Kidney tubule cell (primary cell): ENCODE measurements at places on chromosomes 7 and 10.

DNA sequence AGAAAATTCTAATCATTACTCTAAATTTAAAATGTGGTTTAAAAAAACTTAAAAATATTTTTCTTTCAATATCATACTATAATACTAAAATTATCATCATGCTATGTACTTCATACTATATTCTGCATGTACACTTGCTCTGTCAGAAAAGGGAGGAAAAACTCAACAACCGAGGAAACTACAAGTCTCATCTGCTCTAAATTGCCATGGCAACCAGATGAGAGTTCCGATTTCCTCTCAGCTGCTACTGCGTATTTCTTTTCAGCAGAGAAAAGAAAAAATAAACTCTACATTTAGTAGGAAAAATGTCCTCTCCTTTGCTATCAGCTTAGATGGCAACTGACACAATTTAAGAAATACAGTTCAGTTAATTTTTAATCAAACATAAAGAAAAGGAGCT, 178.9 kb downstream of the SRPK2 start:
- DNase-seq, result no peak

- DNase-seq, result peak; percentile 82
Observed at GRCh38 chr10:23338155-23338828, 6.3 kb downstream of the C10orf67 start.

GRCh38 chr7:22417841-22418240, 60.9 kb upstream of the RAPGEF5 start:
- no peak for DNase-seq

DNA sequence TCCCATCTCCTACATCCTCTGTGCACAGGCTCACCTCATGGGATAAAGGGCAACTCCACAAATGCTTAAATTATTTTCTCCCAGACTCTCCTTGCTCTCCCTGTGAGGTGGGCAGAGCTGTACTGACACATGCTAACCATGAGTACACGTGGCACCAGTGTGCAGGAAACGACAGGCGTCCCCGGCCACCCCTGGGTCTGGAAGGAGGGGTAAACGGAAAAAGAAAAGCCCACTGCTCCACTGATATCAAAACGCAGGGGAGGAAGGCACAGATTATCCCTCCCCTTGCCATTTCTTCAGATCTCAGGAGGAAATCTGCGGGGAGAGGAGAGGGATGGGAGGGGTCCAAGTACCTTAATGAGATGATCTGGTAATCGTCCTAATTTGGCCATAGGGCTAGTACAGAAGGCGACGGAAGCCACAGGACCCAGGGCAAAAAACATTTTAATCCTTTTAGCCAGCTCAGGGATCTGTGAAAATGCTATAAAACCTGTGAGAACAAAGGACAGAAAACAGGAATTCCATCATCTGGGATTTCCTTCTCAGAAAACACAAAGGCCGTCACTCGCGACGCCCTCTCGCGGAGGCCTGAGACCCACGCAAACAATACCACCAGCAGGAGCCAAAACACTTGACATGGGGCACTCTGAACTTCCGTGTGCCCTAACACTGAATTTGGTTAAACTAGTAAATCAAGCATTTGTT, 17.8 kb upstream of the CH25H start:
- DNase-seq, result no peak

- no peak for DNase-seq
Observed at GRCh38 chr7:1942243-1942940, 272.3 kb downstream of the ELFN1 start.

DNA sequence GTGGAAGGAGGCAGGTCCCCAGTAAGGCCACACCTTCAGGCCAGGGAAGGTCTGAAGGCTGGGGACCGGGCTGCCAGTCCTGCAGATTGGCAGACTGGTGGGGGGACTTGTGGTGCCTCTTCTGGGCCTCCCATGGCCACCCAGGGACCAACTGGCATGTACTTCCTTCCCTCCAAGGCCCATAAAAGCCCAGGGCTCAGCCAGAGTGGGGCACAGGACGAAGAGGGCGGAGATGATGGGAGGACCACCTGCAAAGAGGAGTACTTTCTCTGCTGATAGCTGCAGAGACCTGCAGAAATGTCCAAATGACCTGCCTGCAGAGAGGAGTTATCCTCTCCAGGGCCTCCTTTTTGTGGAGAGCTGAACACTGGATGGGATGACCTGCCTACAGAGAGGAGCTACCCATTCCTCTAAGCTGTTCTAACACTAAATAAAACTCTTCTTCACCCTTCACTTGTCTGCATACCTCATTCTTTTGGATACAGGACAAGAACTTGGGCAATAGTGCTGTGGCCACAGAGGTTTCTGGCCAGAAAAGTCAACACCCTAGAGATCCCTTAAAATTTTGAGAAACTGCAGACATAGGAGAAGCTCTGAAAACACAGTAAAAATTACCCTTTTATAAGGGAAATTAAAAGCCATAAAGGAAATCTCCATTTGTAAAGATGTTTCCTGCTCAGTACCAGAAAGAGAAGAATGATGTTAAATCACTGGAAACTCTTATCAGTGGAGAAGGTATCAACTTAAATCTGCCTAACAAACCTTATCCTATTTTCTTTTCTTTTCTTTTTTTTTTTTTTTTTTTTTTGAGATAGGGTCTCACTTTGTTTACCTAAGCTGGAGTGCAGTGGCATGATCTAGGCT, 20.7 kb upstream of the PRF1 start:
- no peak for DNase-seq

DNA sequence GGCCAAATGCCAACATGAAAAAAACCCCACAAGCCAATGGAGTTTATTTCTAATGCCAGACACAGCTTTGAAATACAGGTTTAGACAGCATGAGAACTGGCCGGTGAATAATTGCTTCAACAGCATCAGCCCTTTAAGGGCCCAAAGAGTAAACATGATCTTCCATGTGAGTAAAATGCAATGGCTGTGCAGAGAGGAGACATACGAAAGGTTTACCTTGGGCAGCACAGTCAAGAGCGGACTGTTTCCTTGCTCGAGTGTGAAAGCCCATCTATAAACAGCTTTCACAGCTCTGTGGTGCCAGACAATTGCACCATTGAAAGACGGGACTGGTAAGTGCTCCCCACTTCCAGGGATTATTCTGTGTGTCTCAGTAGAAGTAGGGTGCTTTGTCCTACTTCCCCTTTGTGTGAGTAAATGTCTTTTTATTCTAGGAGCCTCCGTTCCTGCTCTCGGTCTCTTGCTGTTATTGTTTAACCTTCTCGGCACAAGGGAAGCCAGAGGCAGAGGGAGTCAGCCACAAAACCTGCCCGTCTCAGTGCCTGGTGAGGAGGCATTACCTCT, 77.8 kb upstream of the KAT6B start:
- DNase-seq, result no peak

DNA sequence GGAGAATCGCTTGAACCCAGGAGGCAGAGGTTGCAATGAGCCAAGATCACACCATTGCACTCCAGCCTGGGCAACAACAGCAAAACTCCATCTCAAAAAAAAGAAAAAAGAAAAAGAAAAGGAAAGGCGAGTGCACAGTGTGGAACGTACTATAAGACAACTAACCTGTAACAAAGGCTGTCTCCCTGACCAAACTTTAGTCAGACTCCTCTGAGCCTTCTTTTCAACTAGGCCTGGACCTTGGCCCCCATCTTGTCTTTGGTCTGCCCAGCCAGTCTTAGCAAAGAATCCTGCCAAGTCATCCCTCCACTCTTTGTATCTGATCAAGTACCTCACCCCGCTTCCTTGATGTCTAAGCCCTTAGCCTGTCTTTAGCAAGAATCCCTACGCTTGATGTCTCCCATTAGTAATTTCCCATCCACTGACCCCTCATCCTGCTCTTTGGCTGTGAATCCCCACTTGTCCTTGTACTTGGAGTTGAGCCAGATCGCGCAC, 68.9 kb upstream of the KDM7A start:
- no peak for DNase-seq

DNA sequence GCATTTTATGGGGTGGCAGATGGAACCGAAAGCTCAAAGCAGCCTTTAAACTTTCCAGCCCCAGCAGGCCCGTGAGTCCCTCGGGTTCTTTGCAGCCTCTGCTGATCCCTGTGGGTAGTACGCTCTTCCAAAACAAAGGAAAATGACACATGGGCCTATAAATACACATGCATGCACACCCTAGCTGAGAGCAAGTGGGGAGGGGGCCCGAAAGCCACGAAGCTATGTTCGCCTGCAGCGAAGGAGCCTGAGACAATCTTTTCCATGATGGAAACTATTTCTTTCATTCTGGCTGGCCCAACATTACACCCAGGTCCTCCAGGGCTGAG, 32.2 kb downstream of the CALML5 start:
- no peak for DNase-seq

GRCh38 chr10:35449944-35450343, 113.6 kb downstream of the CCNY start:
- no peak for DNase-seq

- DNase-seq, result no peak
Observed at GRCh38 chr7:31000161-31000693, 36.5 kb downstream of the GHRHR start.

DNA sequence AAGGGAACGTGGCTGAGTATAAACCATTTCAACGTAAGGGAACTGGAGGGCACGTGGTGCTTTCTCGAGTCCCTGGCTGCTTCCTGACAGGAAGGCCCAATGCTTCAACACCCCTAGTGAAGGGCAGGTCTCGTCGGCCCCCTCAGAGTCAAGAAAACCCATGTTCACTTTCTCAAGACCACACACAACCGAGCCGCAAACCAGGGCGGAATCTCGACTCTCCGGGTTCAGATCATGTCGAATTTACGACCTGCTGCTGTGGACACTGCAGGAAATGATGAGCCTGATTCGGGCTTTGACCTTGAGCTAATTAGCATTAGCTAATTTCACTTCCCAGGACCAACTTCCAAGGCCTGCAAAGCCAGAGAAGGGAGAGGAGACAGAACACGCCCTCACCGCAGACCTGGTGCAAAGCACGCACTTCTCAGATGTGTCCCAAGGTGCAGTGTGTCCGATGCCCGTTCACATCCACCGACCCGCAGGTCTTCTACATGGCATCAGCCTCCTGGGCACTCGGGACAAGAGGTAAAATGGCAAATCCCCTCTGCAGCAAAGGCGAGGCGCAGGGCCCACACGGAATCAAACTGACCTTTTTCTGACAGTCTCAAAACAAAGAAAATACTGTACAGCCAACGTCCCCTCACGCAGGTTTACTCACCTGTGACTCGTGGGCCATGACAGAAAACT, 94.7 kb downstream of the DIP2C start:
- no peak for DNase-seq

GRCh38 chr7:73779517-73779916, 9.4 kb upstream of the CLDN3 start:
- no peak for DNase-seq

DNA sequence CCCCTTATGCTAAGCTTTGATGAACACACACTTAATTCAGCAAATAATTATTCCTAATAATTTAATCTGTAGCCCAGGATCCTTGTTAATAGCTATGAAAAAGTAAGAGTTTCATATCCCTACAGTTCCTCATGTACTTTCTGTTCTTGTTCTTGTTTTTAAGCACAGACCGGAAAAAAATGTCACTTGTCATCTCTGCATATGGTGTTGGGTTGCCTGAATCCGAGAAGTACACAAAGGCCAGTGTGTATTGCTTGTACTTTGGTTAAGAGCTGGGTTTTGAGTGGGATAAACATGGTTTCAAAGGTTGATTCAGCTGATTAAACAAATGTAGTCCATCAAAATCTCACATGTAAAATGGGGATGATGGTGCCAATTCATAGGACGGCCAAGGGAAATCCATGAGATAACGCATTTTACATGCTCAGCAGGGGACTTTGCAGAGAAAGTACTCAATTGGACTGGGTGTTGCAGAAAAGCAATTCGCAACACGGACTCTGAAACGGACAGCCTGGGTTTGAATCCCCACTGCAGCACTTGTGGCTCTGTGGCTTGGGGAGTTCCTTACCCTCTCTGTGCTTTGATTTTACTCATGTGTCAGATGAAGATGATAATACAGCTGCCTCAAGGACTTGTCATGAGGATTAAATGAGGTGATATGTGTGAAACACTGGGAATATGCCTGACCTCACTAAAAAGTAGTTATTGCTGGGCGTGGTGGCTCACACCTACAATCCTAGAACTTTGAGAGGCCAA, 71.7 kb downstream of the MAP3K8 start:
- no peak for DNase-seq

GRCh38 chr10:115558252-115558651, 465.1 kb downstream of the ATRNL1 start:
- DNase-seq, result no peak

DNA sequence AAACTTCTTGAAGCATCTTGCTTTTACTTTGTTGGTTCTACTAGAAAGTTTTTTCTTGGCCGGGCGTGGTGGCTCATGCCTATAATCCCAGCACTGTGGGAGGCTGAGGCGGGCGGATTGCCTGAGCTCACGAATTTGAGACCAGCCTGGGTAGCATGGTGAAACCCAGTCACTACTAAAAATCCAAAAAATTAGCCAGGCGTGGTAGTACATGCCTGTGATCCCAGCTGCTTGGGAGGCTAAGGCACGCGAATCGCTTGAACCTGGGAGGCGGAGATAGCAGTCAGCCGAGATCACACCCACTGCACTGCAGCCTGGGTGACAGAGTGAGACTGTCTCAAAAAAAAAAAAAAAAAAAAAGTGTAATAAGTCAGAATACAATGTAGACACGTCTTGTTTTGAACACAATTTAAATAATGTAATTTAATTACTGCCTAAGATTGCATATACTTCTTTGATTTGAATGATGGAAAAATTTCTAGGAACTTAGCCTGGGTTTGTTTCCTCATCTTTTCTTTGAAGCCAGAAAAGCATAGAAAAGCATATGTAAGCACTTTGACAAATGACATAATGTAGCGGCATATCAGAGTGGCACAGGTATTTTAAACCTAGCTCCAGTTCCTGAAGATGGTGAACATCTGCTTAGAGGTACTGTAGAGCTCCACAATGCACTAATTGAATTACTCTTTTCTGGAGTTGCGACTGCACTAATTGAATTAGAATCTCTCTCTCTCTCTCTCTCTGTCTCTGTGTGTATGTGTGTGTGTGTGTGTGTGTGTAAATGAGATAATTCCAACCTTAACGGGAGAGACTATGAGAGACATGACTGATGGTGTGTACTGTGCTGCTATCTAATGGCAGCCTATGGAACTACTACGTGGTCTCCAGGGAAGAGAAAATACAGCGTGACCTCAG, 87.8 kb downstream of the BTRC start:
- DNase-seq, result peak; percentile 78

DNA sequence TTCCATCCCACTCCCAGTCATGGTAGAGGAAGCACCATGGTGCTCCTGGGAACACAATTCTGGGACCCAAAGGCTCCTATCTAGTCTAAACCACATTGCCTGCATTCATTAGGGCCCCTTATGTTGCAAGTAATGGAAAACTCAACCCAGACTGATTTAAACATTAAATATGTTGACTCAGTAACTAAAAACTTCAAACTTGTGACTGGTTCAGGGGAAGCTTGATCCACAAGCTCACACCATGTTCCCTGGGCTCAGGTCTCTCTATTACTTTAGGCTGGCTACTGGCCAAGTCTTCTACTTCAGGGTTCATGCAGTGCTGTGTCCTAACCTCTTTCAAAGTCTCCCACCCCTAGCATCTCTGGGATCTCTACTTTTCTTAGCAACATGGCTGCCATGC, 13.1 kb downstream of the WNT16 start:
- peak; percentile 45 for DNase-seq

DNA sequence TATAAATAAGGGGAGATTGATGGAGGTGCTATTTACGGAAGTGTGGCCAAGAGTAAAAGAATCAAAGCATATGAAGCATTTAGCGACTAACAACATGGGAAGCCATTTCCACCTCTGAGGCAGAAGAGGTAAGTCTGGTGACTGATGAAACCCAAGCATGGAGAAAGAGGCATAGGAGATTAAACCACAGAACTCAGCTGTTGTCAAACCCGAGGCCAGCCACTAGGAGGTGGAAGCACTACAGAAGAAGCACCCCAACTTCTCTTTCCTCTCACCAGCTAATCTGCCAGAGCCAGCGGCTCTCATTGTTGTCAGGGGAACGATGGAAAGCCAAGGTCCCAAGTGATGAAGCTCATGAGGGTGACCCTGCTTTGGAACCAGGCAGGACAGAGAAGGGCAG, 19.6 kb upstream of the CNTNAP2 start:
- no peak for DNase-seq
